ENCODE measurements at places on chromosomes 1 and 21. TPM values are rescaled to one million over a fixed set of nuclear protein-coding genes. Genes with fewer than 3 reads are reported as not detected.

DNA sequence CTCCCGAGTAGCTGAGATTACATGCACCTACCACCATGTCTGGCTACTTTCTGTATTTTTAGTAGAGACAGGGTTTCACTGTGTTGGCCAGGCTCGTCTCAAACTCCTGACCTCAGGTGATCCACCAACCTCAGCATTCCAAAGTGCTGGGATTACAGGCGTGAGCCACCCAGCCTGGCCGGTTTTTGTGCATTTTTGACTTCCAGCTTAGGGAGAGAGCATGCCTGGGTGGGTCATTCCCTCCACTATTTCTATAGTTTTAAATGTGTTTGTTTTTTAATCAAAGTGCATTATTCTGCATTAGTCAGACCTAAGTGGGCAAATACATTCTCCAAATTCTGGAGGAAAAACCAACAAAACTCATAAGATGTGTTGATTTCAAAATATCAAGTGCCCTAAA lies 207.4 kb upstream of the NRIP1 start:
- DNase-seq = no peak

GRCh38 chr1:33142483-33143064 lies 39.3 kb downstream of the TRIM62 start:
- no peak for DNase-seq

GRCh38 chr21:23951251-23951650 lies 1656.0 kb downstream of the MRPL39 start:
- DNase-seq = no peak

CR2 gene
- polyA plus RNA-seq = 1.6 TPM

SLC44A5 gene
- polyA plus RNA-seq = 9.9 TPM
